NCI-H2171 (cell line): ENCODE measurements at places on chromosomes 1 and 21.
A peak's percentile ranks its signal among the peaks of the same experiment; 100 is the strongest.

GRCh38 chr1:203085528-203086406, at the start of gene MYOG:
TSS of gene MYOG (minus strand) at chr1:203086012. CDS start at chr1:203085961, 51 bp downstream.
- DNase-seq, result peak; percentile 72

GRCh38 chr1:245225322-245226202, 70.8 kb downstream of the KIF26B start:
- DNase-seq, result no peak

- DNase-seq, result no peak
These were observed 18.3 kb downstream of the CAPN2 start for GRCh38 chr1:223730479-223731132.

DNA sequence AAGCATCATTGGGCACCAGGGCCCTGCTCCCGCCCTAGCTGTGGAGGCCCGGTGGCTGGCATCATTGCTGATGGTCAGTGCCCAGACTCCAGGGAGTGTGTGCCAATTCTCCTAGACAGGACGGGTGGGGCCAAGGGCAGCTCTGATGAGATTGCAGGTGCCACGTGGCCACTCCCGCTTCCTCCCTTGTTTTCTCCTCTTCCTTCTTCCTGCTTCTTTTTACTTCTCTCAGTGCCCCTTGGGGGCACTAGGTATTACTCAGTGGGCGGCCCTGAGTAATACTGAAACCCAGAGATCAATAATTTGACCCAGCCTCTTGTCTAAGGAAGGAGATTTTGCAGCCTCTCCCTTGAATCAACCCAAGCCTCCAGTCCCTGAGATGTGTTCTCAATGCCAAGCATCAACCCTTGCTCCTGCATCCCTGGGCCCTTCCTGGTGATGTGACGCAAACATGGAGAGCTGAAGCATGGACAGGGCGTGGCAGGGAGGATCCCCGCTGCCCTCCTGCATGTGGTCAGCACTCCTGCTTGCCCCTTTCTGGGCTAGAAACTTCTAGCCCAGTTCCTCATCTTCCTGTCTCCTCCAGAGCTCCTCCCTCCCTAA, 32.4 kb downstream of the CDK18 start:
- no peak for DNase-seq

DNA sequence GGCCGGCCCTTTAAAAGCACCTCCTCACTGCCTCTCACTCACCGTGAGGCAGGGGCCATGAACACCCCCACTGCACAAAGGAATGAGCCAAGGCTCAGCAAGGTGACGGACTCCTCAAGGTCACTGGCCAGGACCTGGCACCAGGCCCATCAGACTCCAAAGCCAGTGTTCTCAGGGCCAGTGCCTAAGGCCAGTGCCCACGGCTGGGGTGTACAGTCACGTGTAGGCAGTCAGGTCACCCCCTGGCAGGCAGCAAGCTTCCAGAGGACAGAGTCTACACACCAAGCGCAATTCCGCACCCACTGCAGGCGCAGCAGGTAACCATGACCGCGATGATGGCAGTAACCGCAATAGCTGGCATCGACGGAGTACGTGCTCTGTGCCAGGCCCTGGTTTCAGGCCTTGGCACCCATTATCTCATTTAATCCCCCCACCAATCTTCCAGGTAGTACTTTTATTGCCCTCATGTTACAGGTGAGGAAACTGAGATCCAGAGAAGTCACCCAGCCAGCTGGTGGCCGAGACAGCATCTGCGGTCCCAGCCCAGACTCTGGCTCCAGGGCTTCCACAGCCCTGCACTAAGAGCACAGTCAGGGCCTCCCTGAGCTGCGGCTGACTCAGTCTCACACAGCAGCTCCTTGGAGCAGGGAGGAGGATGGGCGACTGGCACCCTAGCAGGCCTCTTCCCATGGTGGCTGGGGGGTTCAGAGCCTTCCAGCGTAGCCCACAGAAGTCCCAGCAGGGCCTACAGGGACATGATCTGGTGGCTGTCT, 27.0 kb downstream of the RAP1GAP start:
- DNase-seq, result no peak

DNA sequence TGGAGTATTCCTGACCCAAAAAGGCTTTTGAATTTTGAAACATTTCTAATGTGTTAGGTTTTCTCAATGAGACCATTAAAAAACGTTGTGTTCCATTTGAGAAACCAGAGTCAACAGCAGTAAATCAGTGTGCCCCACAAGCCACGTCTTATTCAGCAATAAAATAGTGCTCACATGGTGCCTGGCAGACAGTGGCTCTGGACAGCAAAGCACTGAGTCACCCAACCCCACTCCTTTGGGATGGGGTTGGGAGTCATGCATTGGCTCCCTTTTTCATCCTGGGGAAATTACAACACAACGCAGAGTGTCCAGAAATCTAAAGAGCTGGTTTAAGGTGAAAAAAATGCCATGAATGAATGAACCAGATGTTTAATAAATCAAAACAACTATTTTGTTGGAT, 46.5 kb downstream of the KCNJ15 start:
- DNase-seq, result no peak

- DNase-seq, result no peak
These were observed 54.8 kb downstream of the CHD5 start for GRCh38 chr1:6125366-6125765.

- DNase-seq, result no peak
These were observed 15.8 kb upstream of the SYT6 start for GRCh38 chr1:114169509-114169908.

DNA sequence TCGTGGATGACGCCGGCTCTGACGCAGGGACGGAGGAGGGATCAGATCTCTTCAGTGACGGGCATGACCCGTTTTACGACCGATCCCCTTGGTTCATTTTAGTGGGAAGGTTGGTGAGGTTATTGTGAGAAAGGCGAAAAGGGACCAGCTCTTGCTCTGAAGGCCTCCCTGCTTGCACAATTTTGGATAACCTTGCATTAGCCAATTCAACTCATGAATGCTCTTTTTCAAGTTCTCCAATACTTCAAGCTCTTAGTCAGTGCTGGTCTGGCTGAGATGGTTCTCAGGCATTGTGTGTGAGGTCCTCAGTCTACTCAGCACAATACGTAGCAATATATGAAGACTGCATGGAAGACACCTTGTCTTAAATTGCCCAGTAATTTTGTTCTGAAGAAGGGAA, 72.6 kb upstream of the PGD start:
- no peak for DNase-seq

GRCh38 chr1:155389826-155390225, 69.1 kb downstream of the RUSC1 start:
- no peak for DNase-seq

GRCh38 chr1:28580722-28581530, 11.1 kb upstream of the RAB42 start:
- DNase-seq, result no peak

DNA sequence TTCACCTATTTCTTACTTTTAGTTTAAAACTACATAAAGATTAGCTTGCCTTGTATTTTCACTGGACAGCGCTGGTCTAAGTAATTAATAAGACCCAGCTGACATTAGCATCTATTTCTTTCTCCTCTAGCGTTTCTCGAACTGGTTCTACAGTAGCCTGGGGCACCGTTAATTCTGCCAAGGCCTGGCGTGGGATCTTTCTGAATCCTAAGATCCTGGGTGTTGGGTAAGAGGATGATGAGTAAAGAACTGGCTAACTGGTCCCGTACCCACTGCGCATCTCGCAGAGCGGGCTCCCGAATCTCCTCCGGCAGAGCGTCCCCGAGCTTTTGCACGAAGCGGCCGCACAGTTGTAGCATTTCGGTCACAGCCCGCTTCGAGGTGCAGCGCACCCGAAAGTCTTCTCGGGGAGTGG, 309 bp downstream of the NSL1 start:
- DNase-seq, result peak; percentile 80

DNA sequence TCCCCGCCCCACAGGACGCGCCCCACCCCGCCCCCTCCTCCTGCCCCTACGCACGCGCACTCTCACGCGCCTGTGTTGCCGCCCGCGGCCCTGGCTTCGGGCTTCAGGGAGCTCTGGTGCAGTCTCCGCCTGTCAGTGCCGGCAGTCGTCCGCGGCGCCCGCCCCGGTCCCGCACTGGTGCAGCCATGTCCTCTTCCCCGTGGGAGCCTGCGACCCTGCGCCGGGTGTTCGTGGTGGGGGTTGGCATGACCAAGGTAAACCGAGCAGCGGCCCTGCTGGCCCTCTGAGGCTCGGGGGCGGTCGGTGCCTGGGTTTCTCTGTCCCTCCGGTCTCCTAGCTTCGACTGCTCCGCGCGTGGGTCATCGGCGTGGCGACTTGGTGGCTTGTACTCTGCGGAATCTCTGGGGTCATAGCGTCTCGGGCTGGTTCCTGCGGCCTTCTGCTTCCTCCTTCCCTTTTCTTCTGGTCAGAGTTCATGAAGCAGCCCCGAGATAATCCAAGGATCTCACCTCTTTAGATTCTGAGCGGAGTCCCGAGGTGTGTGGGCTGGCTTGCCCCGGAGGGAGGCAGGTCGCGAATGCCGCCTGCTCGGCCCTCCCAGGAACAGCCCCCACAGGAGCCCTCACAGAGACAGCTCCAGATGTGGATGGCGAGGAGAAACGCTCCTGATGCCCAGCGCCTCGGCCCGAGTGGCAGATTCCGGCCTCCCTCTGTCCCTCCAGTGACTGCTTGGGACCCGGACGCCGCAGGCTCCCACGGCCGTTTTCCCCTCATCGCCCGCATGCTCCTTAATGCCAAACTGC, at the start of gene SCP2:
TSS of gene SCP2 (plus strand) at position 65 of the 803 bp plus-strand sequence. CDS start at position 186, 121 bp downstream.
- DNase-seq, result peak; percentile 62

- no peak for DNase-seq
These were observed 100.2 kb upstream of the COG2 start for GRCh38 chr1:230542054-230542453.

GRCh38 chr21:44544566-44544965, 4.6 kb upstream of the KRTAP10-1 start:
- no peak for DNase-seq

GRCh38 chr1:82225421-82226185, 424.9 kb downstream of the ADGRL2 start:
- DNase-seq, result no peak

DNA sequence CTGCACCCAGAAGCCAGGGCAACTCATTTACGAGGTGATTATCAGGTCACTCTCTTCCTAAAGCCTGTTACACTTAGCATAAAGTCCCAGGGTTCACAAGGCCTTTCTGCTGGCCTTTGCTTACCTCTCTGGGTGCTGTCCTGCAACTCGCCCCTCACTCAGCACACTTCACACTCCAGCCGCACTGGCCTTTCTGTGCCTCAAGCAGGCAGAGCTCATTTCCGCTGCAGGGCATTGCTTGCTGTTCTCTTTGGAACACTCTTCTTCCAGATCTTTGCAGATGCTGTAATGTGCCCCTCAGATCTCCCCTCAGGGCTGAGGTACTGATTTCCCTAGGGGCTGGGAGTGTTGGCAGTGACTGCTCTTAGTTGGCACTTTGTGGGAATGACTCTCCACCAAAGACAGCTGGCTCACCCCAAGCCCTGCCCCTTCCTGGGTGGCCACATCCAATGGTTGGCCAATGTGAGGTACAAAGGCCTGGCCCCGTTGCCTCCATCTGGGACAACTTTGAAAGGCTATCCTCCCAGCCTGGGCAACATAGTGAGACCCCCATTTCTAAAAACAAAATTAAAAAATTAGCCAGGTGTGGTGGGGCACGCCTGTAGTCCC, 50.8 kb upstream of the SSBP3 start:
- DNase-seq, result peak; percentile 50

DNA sequence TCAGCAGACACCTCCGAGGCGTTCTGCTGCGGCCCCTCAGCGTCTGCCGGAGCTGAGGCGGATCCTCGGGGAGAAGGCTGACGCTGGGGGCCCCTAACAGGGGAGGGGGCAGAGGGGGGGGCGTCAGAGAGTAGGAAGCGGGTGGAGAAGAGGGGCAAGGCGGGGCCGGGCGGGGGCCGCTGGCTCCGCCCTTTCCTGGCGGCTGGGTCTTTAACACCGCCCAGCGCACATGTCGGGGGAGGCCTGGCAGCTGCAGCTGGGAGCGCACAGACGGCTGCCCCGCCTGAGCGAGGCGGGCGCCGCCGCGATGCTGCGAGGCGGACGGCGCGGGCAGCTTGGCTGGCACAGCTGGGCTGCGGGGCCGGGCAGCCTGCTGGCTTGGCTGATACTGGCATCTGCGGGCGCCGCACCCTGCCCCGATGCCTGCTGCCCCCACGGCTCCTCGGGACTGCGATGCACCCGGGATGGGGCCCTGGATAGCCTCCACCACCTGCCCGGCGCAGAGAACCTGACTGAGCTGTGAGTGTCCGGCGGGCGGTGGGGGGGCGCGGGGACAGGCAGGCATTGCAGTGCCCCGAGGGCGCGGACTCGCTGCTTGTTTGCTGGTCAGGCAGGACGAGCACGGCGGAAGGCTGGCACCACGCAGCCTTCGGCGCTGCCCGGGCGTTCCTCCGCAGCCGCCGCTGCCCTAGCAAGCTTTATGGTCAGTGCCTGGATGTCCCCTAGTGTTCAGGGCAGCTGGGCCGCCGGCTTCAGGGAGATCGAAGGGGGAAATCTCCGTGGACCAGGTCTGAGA, at the start of gene NTRK1:
TSS of gene NTRK1 (plus strand) at position 238 of the 796 bp plus-strand sequence. CDS start at position 308, 70 bp downstream.
- DNase-seq, result peak; percentile 81

- no peak for DNase-seq
These were observed 29.6 kb downstream of the CXADR start for GRCh38 chr21:17542371-17543011.

DNA sequence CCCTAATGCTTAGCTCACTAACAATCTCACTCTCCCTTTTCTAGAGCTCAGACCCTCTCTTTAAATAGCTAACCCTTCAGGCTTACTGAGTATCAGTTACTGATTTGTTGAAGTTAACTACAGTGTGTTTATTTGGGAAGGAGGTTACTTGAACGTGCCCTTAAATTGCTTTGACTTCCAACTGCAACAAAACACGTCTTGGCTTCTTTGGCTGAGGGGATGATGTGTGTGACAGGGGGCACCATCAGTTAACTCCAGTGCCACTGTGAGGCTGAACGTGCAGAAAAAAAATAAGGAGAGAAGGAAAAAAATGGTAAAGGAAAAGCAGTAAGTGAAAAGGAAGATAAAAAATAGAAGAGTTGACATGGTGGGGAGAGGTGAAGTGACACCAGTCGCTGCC, 75.1 kb upstream of the NRIP1 start:
- DNase-seq, result no peak

- no peak for DNase-seq
These were observed 311.5 kb downstream of the DUSP10 start for GRCh38 chr1:221430152-221430960.

DNA sequence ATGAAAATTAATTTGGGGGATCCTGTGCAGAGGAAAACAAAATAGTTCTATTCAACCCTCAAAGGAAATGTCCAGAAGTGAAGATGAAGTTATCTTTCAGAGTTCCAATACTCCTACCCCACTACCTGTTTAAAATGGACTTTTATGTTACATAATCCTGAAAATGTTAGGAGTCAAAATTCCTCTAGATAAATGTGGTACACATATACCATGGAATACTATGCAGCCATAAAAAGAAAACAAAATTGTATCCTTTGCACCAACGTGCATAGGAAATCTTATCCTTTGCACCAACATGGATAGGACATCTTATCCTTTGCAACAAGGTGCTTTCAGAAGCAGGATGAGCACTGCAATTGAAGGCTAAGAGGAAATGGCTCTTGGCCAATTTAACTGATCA, 245.2 kb downstream of the LTN1 start:
- DNase-seq, result no peak

GRCh38 chr1:211734791-211735190, 59.4 kb upstream of the NEK2 start:
- peak; percentile 67 for DNase-seq
